Activated naive CD8-positive, alpha-beta T cell treated with anti-CD3 and anti-CD28 coated beads for 36 hours (primary cell): ENCODE measurements at places on chromosomes 16 and 17. TPM values are rescaled to one million over a fixed set of nuclear protein-coding genes. Genes with fewer than 3 reads are reported as not detected.

SLC13A2 gene
- not detected for total RNA-seq

KCTD19 gene
- 3.0 TPM for total RNA-seq

SCIMP gene
- not detected for total RNA-seq

PRSS33 gene
- total RNA-seq, result 0.54 TPM

TMC5 gene
- total RNA-seq, result not detected

ABCA6 gene
- 0.23 TPM for total RNA-seq

SMIM36 gene
- total RNA-seq, result not detected

AANAT gene
- 0.36 TPM for total RNA-seq

TNFRSF12A gene
- 1.2 TPM for total RNA-seq

FBXO39 gene
- not detected for total RNA-seq

KRTAP2-3 gene
- total RNA-seq, result not detected

NOTUM gene
- total RNA-seq, result 0.36 TPM

BCKDK gene
- 45.5 TPM for total RNA-seq

MT1M gene
- total RNA-seq, result not detected

ABCC3 gene
- total RNA-seq, result not detected

ALOXE3 gene
- total RNA-seq, result 0.10 TPM

FZD2 gene
- not detected for total RNA-seq

EPX gene
- total RNA-seq, result not detected

KCNJ2 gene
- not detected for total RNA-seq

ADORA2B gene
- 7.0 TPM for total RNA-seq

CDK5R1 gene
- total RNA-seq, result 9.7 TPM

LCAT gene
- 11.4 TPM for total RNA-seq

ASPA gene
- total RNA-seq, result not detected

SMIM5 gene
- 0.14 TPM for total RNA-seq

TMEM97 gene
- 58.2 TPM for total RNA-seq

TMC7 gene
- not detected for total RNA-seq

OR1A1 gene
- not detected for total RNA-seq

BRICD5 gene
- total RNA-seq, result 2.3 TPM

TUBG1 gene
- total RNA-seq, result 95.4 TPM

EVI2B gene
- total RNA-seq, result 14.8 TPM

CCR7 gene
- total RNA-seq, result 260 TPM

PRSS36 gene
- 0.74 TPM for total RNA-seq

AIPL1 gene
- not detected for total RNA-seq

IL17C gene
- not detected for total RNA-seq

SPIRE2 gene
- 0.52 TPM for total RNA-seq

TPPP3 gene
- not detected for total RNA-seq

P2RX5 gene
- total RNA-seq, result 38.7 TPM

MPP3 gene
- 1.1 TPM for total RNA-seq

TUBG2 gene
- 7.1 TPM for total RNA-seq

ITGAD gene
- total RNA-seq, result not detected

CTRB2 gene
- total RNA-seq, result not detected

MNT gene
- total RNA-seq, result 25.6 TPM
